CD4-positive, CD25-positive, alpha-beta regulatory T cell (primary cell): ENCODE measurements at places on chromosomes 12 and 14.

- no peak for DNase-seq
Measured at GRCh38 chr12:3583656-3584334, 92.8 kb downstream of the PRMT8 start.

GRCh38 chr12:49838973-49839633, 3.8 kb downstream of the BCDIN3D start:
- DNase-seq: peak; percentile 67

DNA sequence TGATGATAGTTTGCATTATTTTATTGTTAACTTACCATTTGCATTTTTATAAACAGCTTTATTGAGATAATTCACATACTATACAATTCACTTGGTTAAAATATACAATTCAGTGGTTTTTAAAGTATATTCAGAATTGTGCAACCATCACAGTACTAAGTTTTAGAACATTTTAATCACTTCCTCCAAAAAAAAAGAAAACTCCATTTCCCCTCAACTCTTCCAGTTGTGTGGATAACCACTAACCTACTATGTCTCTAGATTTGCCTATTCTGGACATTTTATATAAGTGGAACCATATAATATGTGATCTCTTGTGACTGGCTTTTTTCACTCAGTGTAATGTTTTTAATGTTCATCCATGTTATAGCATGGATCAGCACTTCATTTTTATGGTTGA, 41.3 kb downstream of the WNK1 start:
- DNase-seq: no peak

DNA sequence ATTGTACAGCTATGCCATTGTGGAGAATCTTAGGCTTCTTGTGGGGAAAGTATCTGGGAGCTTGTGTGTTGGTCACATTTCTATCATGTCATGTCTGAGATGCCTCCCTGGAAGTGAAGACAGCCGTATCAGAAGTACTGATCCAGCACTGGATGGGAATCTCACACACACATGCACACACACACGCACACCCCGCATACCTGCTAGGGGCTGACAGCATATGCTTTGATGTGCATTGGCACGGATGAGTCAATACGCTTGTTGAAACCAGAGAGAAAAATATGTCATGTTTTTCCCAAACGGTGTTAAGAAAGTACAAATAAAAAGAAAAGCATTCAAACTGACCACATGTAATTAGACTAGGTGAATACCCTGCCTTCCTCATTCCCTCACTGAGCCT, 260.8 kb downstream of the KTN1 start:
- DNase-seq: no peak
